ENCODE measurements at places on chromosomes 3 and 15.
A peak's percentile ranks its signal among the peaks of the same experiment; 100 is the strongest.

DNA sequence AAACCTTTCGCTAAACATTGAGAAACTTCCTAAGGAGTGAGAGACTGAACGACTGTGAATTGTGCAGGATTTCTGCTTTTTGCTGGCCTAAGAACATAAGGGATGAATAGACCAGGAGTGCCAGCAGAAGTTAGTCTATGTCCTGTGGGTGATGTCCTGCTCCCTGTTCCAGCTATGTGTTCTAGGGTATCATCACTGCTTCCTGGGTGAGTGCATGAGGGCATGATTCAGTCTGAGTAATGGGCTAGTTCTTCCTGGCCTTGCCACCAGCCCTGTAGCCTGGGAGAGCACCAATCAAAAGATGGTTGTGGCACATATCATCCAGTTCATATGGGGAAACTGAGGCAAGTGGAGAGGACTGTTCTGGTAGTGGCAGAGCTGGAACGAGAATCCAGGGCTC is 153.9 kb upstream of the TPM1 start:
- peaks cover 15% of the 10 kb centered on the region for H3K4me1 ChIP-seq
- H3K36me3 ChIP-seq: no peaks in the 10 kb centered on the region
- peak overlapping the region; percentile 44 for H3K27ac ChIP-seq
- DNase-seq: no peak
- H3K4me3 ChIP-seq: no peak overlapping the region

GRCh38 chr3:13873818-13874217 is 6.1 kb downstream of the WNT7A start:
- no peak for DNase-seq
- H3K27ac ChIP-seq: no peak overlapping the region
- H3K4me1 ChIP-seq: peaks cover 7% of the 10 kb centered on the region
- no peak overlapping the region for H3K4me3 ChIP-seq

- peaks cover 1% of the 10 kb centered on the region for H3K4me1 ChIP-seq
- DNase-seq: no peak
- H3K4me3 ChIP-seq: no peak overlapping the region
- no peak overlapping the region for H3K27ac ChIP-seq
- H3K27me3 ChIP-seq: no peaks in the 10 kb centered on the region
These were observed 261.0 kb upstream of the CCDC54 start for GRCh38 chr3:107116251-107116650.

GRCh38 chr3:32847528-32847927 is 29.7 kb downstream of the TRIM71 start:
- H3K4me3 ChIP-seq: no peak overlapping the region
- H3K27me3 ChIP-seq: peaks cover 11% of the 10 kb centered on the region
- no peak for DNase-seq
- H3K27ac ChIP-seq: no peak overlapping the region
- H3K36me3 ChIP-seq: no peaks in the 10 kb centered on the region

DNA sequence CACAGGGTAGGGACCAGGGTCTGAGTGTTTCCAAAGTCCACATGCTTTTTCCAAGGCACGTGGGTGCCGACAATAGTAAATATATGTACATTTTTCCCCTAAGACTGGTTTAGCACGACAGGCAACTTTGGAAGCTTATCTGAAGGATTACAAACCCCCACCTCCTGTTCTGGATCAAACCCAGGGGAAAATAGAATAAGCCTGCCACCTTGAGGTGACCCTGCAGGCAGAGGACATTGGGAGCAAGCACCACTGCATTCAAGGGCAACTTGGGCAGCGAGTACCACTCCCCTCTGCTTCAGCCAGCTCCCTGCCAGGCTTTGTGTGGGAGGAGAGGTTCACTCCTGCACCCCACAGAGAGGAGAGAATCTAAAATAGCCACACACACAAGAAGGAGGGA is 44.8 kb downstream of the KBTBD12 start:
- H3K27ac ChIP-seq: no peak overlapping the region
- DNase-seq: peak; percentile 30
- H3K4me3 ChIP-seq: no peak overlapping the region

GRCh38 chr3:56879436-56880215 is 77.9 kb upstream of the ARHGEF3 start:
- no peak for DNase-seq
- no peak overlapping the region for H3K27ac ChIP-seq
- no peaks in the 10 kb centered on the region for H3K4me1 ChIP-seq

DNA sequence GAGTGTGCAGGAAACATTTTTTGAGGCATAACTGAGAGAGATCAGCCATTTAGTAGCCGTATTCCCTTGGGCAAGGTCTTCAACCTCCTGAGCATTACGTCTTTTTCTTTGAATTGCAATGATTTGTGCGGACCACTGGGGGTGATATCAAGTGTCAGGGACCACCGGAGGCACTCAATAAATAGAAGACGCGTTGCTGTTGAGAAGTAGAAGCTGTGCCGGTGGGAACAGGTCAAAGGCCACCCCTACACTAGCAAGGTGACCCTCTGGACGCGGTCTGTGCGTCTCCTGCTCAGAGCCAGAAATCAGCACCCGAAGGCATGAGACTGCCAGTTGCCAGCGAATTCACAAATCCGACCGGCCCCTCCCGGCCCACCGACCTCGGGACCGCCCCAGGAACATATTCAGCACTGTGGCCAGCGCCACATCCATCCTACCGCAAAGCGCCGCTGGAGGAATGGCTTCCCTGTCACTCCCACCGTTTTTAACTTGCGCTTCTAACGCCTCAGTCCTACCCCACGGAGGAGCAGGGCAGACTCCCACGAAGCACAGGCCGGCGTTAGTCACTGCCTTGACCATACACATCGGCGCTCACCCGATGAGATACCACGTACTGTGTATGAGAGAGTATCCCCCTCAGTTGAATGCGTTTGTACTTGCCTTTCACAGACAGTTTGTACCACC is 1.4 kb upstream of the GHSR start:
- peaks cover 45% of the 10 kb centered on the region for H3K27me3 ChIP-seq
- H3K36me3 ChIP-seq: no peaks in the 10 kb centered on the region
- peaks cover 9% of the 10 kb centered on the region for H3K4me1 ChIP-seq
- H3K27ac ChIP-seq: no peak overlapping the region

GRCh38 chr3:2247831-2248230 is 149.2 kb downstream of the CNTN4 start:
- no peak overlapping the region for H3K4me3 ChIP-seq
- no peaks in the 10 kb centered on the region for H3K4me1 ChIP-seq
- H3K27me3 ChIP-seq: no peaks in the 10 kb centered on the region
- DNase-seq: no peak
- H3K36me3 ChIP-seq: no peaks in the 10 kb centered on the region

DNA sequence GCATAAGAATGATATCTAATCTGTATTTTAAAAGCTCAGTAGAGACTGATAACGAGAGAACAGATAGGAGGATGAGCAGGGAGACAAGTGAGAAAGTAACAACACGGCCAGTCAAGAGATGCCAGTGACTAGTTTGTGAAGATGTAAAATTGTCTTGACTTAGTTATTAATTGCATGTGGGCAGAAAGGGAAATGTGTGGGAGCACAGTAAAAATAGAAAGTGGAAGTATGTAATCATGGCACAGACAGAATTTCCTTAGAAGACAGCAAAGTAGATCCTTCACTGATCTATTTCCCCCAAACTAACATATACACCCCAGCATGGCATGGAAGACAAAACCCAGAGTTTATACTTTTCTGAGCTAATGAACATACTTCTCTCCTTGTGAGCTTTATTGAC is 344.5 kb downstream of the FGF12 start:
- H3K4me1 ChIP-seq: no peaks in the 10 kb centered on the region
- no peak for DNase-seq
- H3K4me3 ChIP-seq: no peak overlapping the region
- no peak overlapping the region for H3K27ac ChIP-seq

GRCh38 chr3:129181819-129182218 is 1.9 kb downstream of the CNBP start:
- no peak for DNase-seq
- H3K27me3 ChIP-seq: no peaks in the 10 kb centered on the region
- peaks cover 6% of the 10 kb centered on the region for H3K36me3 ChIP-seq
- no peak overlapping the region for H3K4me3 ChIP-seq
- no peak overlapping the region for H3K27ac ChIP-seq

GRCh38 chr3:30475809-30476178 is 130.6 kb upstream of the TGFBR2 start:
- H3K4me3 ChIP-seq: no peak overlapping the region
- no peaks in the 10 kb centered on the region for H3K36me3 ChIP-seq
- H3K4me1 ChIP-seq: no peaks in the 10 kb centered on the region
- no peak for DNase-seq
- no peaks in the 10 kb centered on the region for H3K27me3 ChIP-seq

- no peaks in the 10 kb centered on the region for H3K27me3 ChIP-seq
- peak; percentile 71 for DNase-seq
- H3K27ac ChIP-seq: no peak overlapping the region
- peaks cover 29% of the 10 kb centered on the region for H3K36me3 ChIP-seq
- peaks cover 25% of the 10 kb centered on the region for H3K4me1 ChIP-seq
These were observed 508 bp downstream of the GORASP1 start for GRCh38 chr3:39106851-39107387.

DNA sequence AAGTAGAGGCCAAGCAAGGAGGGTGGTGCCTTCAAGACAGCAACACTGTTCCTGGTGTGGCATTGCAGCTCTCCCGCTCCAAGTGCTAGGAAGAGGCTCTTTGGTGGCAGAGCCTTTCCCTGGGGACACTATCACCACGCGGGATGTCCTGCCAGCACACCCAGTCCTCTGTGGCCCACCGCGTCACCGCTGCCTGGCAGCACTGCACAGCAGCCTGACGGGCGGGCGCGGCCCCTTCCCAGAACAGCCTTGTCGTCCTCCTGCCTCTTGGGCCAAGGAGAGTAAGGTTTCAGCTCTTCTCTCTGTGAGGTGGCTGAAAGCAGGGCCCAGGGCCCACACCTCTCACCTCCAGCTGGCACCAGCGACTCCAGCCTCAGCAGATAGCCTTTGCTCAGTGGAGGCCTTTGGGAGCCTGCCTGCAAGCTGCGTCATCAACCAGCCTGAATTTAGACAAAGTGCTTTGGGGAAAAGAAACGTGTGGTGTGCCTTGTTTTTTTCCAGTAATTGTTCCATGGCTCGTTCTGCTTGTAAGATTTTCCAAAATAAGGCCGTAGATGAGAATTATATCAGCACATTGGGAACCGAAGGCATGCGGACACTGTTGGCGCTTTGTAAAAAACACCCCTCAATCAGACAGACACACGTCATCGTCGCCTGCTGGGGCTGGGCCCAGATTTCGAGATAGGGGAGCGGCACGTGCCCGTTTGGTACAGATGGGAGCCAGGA is 65.0 kb downstream of the AAGAB start:
- no peak overlapping the region for H3K4me3 ChIP-seq
- no peak for DNase-seq
- H3K36me3 ChIP-seq: peaks cover 87% of the 10 kb centered on the region

DNA sequence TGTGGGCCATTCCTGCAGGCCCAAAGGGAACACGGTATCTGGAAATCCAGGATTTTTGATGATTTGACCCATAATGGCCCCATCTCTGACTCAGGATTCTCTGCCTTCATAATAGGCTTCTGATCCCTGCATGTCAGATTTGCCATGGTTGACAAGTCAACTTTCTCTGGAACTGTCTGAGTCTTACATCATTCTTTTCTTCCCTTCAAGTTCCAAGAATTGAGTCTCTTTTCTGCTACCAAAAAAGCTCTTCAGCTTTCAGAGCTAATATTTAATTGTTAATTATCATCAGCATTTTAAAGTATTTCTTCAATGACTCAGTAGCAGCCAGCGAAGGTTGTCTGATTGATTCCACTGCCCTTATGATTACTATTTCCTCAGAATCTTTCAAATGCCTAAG is 244.4 kb upstream of the COL8A1 start:
- H3K27ac ChIP-seq: peak overlapping the region; percentile 98
- no peaks in the 10 kb centered on the region for H3K4me1 ChIP-seq
- no peak for DNase-seq
- H3K27me3 ChIP-seq: no peaks in the 10 kb centered on the region

GRCh38 chr3:66076861-66077470 is 38.2 kb upstream of the MAGI1 start:
- H3K36me3 ChIP-seq: no peaks in the 10 kb centered on the region
- no peak overlapping the region for H3K4me3 ChIP-seq
- H3K4me1 ChIP-seq: no peaks in the 10 kb centered on the region
- no peak for DNase-seq
- H3K27ac ChIP-seq: no peak overlapping the region
- H3K27me3 ChIP-seq: no peaks in the 10 kb centered on the region

DNA sequence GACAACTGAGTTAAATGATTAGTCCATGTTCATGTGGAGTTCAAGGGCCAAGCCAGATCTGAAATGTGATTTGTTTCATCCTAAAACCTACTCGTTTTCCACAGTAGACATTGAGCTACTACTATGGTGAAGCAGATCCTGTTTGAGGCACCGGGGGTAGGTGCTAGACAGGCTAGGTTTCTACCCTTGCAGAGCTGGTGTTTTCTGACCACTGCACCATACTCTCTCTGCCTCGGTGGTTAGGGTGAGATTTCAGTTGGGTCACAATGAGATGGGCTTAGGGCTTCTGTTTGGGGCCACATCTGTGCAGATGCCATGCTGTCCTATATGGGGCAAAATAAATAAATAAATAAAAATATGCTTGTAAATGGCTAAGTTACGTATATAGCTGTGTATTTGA is 99.3 kb downstream of the OXNAD1 start:
- no peak overlapping the region for H3K4me3 ChIP-seq
- H3K27me3 ChIP-seq: no peaks in the 10 kb centered on the region
- H3K36me3 ChIP-seq: peaks cover 29% of the 10 kb centered on the region
- peaks cover 7% of the 10 kb centered on the region for H3K4me1 ChIP-seq

DNA sequence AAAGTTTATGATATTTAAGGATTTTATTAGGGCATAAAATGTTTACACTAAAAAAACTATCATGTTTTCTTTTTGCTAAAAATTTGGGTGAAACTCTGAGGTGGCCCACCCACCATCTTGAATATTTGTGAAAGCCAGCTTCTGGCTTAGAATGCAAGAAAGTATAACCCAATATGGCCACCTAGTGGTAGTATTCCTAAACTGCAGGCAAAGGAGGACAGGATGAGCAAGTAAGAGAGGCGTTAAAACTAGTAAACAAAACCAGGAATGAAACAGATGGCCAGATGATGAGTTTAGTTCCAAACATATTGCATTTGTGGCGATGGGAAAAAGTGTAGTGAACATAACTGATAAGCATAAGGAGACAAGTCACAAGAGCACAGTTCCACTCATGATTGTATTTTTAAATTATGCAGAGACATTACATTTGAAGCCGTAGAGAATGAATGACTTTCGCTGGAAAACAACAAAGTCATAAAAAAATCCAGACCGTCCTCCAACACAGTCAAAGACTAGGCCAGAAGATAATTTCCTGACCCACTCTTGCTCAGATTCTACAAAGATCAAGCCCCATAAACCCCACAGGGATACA is 103.3 kb upstream of the PRTG start:
- no peaks in the 10 kb centered on the region for H3K4me1 ChIP-seq
- no peak overlapping the region for H3K27ac ChIP-seq
- H3K36me3 ChIP-seq: peaks cover 58% of the 10 kb centered on the region
- DNase-seq: peak; percentile 90
- H3K27me3 ChIP-seq: no peaks in the 10 kb centered on the region
- H3K4me3 ChIP-seq: no peak overlapping the region

DNA sequence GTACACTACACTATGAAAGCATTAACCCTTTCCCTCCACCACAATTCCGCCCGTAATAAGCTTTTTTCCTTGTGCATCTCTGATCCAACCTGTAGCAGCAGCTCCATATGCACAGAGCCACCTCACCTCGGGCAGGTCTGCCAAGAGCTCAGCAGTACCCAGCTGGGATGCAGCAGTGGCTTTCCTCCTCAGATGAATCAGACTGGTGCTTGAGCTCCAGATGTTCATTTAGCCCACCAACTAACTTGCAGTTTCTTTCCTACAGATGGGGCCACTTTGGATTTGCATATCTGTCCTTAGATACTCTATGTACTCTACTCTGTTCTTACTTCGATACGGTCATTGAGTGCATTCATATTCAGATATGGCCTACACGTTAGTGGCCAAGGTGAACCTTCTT is 14.8 kb upstream of the FSIP1 start:
- DNase-seq: no peak
- peaks cover 28% of the 10 kb centered on the region for H3K36me3 ChIP-seq
- H3K4me3 ChIP-seq: no peak overlapping the region
- peaks cover 1% of the 10 kb centered on the region for H3K4me1 ChIP-seq

Measured in mesenchymal stem cell (in vitro differentiated cells and primary cell).